Stimulated activated CD8-positive, alpha-beta memory T cell treated with anti-CD3 and anti-CD28 coated beads, Interleukin-2, amount 100 ng/mL, for 48 hours (primary cell): ENCODE measurements at places on chromosomes 4 and X.

DNA sequence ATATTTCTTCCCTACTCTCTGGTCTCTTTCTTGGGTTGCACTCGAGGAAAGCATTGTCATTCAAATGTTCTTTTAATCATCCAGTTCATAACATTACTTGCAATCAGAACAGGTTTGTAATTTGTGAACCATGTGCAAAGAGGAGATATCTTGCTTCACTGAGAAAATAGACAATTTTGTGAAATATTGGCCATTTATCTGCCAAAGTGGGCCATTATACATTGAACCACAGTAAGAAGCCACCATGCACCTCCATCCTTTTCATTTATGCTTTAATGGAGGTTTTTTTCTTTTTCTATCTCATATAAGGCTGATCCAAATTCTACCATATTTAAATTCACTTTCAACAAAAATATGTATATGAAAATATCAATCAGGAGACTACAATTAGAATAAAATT lies 335.3 kb upstream of the AADAT start:
- DNase-seq: no peak

GRCh38 chr4:155548173-155548572 lies 118.5 kb upstream of the GUCY1A1 start:
- no peak for DNase-seq

- no peak for DNase-seq
Observed at GRCh38 chr4:36111172-36111571, 133.1 kb downstream of the ARAP2 start.

DNA sequence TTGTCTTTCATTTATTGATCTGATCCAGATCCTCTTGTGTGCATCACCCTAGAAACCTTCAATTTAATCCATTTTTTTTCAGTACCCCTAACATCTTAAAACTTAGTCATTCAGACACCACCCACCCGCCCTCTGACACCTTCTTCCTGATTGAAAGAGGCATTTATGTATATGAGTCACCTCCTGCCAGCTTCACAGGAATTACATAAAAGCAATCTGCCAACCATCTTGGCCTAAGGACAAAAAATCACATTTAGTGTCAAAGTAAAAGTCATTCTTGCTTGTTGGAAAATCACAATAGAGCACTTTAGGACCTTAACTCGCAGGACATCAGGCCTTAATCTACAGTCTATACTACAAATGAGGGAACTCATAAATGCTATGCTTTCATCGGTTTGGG lies 52.1 kb downstream of the NDST3 start:
- no peak for DNase-seq

GRCh38 chr4:12911750-12912358 lies 572.3 kb downstream of the RAB28 start:
- DNase-seq: no peak

DNA sequence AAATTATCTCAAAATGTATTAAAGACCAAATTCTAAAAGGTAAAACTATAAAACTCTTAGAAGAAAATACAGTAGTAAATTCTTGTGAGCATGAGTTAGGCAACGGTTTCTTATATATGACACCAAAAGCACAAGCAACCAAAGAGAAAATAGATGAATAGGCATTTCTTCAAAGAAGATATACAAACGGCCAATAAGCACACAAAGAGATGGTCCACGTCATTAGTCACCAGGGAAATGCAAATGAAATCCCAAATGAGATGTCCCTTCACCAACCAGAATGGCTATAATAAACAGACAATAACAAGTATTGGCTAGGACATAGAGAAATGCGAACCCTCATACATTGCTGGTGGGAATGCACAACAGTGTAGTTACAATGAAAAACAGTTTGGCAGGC lies 44.6 kb downstream of the RAB33A start:
- DNase-seq: no peak

DNA sequence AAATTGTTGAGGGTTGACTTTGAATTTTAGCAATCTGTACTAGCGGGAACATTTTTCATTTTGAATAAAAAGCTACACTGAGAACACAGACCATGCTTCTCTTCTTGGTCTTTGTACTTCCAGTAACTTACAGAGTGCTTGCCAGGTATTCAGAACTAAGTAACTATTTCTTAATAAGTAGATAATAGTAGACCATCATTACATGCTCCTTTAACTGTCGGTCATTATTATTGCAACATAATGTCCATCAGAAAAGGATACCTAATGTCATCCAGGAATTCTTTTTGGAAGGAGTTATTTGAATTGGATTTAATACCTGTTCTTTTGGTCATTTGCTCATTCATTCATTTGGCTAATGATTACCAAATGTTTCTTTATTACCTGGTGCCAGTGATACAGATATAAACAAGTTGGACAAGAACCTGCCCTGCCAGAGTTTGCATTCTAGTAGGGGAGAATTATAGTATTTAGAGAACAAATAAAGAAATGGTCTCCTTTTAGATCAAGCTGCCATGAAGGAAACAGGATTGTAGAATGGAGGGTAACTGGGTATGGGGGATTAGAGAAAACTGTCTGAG lies 32.7 kb downstream of the CWH43 start:
- no peak for DNase-seq
